ENCODE measurements at places on chromosomes 11 and 22. TPM values are rescaled to one million over a fixed set of nuclear protein-coding genes. Genes with fewer than 3 reads are reported as not detected.

ROBO3 gene
- 10.4 TPM for total RNA-seq

GRCh38 chr11:17673951-17674350 lies 45.4 kb upstream of the MYOD1 start:
- peaks cover 15% of the 10 kb centered on the region for H3K27me3 ChIP-seq
- no peak overlapping the region for H3K27ac ChIP-seq

CCDC81 gene
- total RNA-seq = 0.90 TPM

FAT3 gene
- not detected for total RNA-seq

- H3K4me3 ChIP-seq = no peak overlapping the region
- no peaks in the 10 kb centered on the region for H3K27me3 ChIP-seq
- H3K27ac ChIP-seq = no peak overlapping the region
- no peak for DNase-seq
Measured at GRCh38 chr22:24067587-24068376, 56.7 kb downstream of the CABIN1 start.

DNA sequence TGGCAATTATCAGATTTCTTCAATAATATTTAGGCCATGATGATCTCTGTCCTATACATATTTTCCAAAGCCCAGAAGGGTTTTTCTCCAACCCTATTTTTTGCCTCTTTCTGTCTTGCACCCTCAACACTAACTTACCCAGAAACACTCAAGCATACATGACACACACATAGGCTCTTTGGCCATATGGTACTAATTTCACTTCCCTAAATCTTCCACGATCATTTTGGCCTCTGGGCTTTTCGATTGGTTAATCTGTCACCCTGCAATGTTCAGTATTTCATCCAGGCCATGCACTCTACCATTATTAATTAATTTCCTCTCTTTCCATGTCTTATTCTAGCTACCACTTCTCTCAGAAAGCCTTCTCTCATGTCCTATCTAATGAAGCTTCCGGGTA lies 59.8 kb downstream of the LUZP2 start:
- no peak for DNase-seq
- no peaks in the 10 kb centered on the region for H3K27me3 ChIP-seq
- no peak overlapping the region for H3K27ac ChIP-seq
- H3K4me3 ChIP-seq = no peak overlapping the region

GRCh38 chr11:65560555-65561418 lies 2.6 kb upstream of the LTBP3 start:
- H3K27me3 ChIP-seq = no peaks in the 10 kb centered on the region
- H3K27ac ChIP-seq = peak overlapping the region; percentile 50
- no peaks in the 10 kb centered on the region for H3K36me3 ChIP-seq
- H3K4me1 ChIP-seq = peaks cover 53% of the 10 kb centered on the region
- DNase-seq = no peak
- H3K4me3 ChIP-seq = peak overlapping the region; percentile 10

DNA sequence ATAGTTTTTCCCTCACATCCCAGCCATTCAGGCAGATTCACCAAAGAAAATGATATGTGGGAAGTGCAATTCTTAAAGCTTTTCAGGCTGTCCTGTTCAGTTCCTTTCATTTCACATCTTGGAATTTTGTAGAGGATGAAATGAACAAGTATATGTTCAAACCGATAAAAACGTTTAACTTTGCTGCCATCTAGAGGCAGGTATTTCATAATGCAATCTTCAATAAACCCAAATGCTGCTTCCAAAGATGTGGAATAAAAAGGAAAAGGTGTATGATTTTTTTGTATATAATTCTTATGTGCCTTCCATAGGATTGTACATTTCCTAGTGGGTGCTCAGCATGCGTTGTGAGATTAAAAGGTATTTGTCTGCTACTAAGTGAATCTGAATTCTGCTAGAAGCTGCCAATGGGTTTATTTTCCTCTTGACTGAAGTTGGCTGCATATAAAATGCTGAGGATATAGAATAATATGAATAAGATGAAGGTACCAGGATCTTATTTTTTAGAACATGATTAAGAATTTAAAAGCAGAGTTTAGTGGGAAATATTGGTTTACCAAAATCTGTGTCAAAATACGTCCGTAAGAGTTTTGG lies 199.3 kb downstream of the PGR start:
- DNase-seq = no peak
- no peaks in the 10 kb centered on the region for H3K27me3 ChIP-seq
- H3K27ac ChIP-seq = no peak overlapping the region
- no peak overlapping the region for H3K4me3 ChIP-seq
- H3K36me3 ChIP-seq = no peaks in the 10 kb centered on the region

DPP3 gene
- 89.7 TPM for total RNA-seq

GRCh38 chr11:44659641-44660040 lies 67.1 kb upstream of the TSPAN18 start:
- H3K36me3 ChIP-seq = no peaks in the 10 kb centered on the region
- no peak for DNase-seq
- peaks cover 21% of the 10 kb centered on the region for H3K4me1 ChIP-seq
- no peaks in the 10 kb centered on the region for H3K27me3 ChIP-seq
- H3K4me3 ChIP-seq = no peak overlapping the region

DNA sequence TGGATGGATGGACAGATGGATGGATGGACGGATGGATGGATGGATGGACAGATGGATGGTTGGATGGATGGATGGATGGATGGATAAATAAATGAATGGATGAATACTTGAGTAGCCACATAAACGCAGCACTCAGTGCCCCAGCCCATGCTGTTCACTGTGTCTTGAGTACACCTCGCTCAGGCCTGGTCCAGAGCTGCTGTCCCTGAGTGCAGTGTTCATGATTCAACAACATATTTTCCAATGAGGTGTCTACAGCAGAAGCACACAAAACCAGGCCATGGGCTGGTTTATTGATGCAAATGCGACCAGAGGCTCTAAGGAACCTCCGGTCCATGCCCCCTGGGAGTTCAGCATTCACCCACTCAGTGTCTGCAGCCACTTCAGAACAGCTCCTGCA lies 584.3 kb downstream of the BRD1 start:
- H3K36me3 ChIP-seq = no peaks in the 10 kb centered on the region
- no peak overlapping the region for H3K27ac ChIP-seq
- H3K4me3 ChIP-seq = no peak overlapping the region
- no peaks in the 10 kb centered on the region for H3K4me1 ChIP-seq

SLC22A6 gene
- not detected for total RNA-seq

DNA sequence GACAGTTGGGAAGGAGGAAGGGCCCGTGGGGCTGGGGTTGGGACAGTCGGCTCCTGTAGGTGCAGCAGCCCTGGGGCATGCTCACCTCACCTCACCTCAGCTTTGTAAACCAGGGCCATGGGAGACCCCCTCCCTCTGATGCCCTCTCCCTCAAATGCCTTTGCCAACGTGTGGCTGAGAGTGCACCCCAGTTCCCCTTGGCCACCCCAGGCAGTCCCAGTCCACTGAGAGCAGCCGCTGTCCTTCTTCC lies 4.2 kb upstream of the NEAT1 start:
- peaks cover 8% of the 10 kb centered on the region for H3K27me3 ChIP-seq

GRCh38 chr11:76207642-76208401 lies 1.5 kb upstream of the WNT11 start:
- H3K27ac ChIP-seq = no peak overlapping the region
- H3K27me3 ChIP-seq = peaks cover 51% of the 10 kb centered on the region
- no peaks in the 10 kb centered on the region for H3K36me3 ChIP-seq
- peaks cover 14% of the 10 kb centered on the region for H3K4me1 ChIP-seq
- H3K4me3 ChIP-seq = peak overlapping the region; percentile 66

GRCh38 chr11:120546312-120547205 lies 35.0 kb downstream of the GRIK4 start:
- DNase-seq = no peak
- no peak overlapping the region for H3K27ac ChIP-seq
- H3K4me1 ChIP-seq = no peaks in the 10 kb centered on the region
- H3K4me3 ChIP-seq = no peak overlapping the region
- H3K27me3 ChIP-seq = peaks cover 14% of the 10 kb centered on the region

GRCh38 chr11:69442807-69443137 lies 38.7 kb upstream of the LINC01488 start:
- no peak overlapping the region for H3K4me3 ChIP-seq
- no peak for DNase-seq
- H3K27me3 ChIP-seq = peaks cover 19% of the 10 kb centered on the region
- no peak overlapping the region for H3K27ac ChIP-seq

DEUP1 gene
- not detected for total RNA-seq

DNA sequence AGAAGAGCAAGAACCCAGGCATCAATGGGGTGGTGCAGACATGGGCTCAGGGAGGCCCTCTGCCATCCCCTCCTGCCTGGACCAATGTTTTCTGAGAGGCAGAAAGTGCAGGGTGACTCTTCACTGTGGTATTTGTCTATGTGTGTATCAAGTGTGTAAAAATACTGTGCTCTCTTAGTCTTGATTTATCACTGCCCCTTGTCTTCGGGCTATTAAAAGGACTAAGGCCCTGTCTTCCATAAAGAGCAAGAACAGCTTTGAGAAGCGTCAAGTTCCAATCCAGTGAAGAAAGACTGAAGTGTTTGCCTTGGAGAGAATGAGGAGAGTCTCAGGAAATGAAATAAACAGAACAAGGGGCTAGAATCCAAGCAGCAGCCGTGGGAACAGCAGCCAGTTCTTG lies 14.4 kb downstream of the PRSS23 start:
- H3K27ac ChIP-seq = no peak overlapping the region
- no peak for DNase-seq
- no peak overlapping the region for H3K4me3 ChIP-seq
- H3K27me3 ChIP-seq = peaks cover 18% of the 10 kb centered on the region
- H3K4me1 ChIP-seq = peaks cover 2% of the 10 kb centered on the region

- H3K36me3 ChIP-seq = no peaks in the 10 kb centered on the region
- DNase-seq = no peak
- H3K27ac ChIP-seq = no peak overlapping the region
- H3K4me1 ChIP-seq = no peaks in the 10 kb centered on the region
Measured at GRCh38 chr11:9022961-9023680, 19.3 kb upstream of the NRIP3 start.

DNA sequence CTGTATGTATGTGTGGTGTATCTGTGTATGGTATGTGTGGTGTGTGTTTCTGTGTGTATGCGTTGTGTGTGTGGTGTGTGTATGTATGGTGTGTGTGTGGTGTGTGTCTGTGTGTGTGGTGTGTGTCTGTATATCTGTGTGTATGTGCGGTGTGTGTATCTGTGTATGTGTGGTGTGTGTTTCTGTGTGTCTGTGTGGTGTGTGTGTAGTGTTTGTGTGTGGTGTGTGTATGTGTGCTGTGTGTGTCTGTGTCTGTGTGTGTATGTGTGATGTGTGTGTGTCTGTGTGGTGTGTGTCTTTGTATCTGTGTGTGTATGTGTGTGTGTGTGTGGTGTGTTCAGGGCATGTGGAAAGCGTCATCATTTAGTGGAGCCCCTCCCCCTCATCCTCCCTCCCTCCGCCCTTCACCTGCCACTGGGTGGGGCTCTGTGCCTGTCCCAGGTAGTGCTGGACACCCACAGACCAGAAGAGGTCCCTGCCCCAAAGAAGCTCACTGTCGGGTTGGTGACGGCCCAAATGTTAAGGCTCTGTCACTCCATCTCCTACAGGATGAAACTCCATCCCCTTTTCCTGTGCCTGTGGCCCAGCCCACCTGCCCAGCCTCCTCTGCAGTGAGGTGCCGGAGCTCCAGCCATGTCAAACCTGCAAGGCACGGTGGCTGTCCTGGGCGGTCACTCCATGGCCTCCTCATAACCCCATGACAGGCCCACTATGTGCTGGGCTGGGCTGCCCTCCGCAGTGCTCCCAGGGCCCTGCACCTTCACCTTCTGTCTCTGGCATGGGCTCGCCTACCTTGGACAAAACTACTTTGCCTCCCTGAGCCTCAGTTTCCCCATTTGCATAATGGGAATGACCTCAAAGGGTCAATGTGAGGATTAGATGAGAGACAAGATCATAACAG lies 23.4 kb upstream of the SHISAL1 start:
- no peak overlapping the region for H3K27ac ChIP-seq
- peaks cover 11% of the 10 kb centered on the region for H3K27me3 ChIP-seq
- H3K36me3 ChIP-seq = no peaks in the 10 kb centered on the region

DCHS1 gene
- 0.90 TPM for total RNA-seq

GRCh38 chr22:23557467-23557866 lies 22.6 kb downstream of the IGLL1 start:
- H3K27ac ChIP-seq = no peak overlapping the region
- H3K36me3 ChIP-seq = no peaks in the 10 kb centered on the region
- no peaks in the 10 kb centered on the region for H3K4me1 ChIP-seq
- H3K27me3 ChIP-seq = peaks cover 5% of the 10 kb centered on the region
- DNase-seq = no peak

CTSW gene
- total RNA-seq = 13.2 TPM

PVALB gene
- not detected for total RNA-seq

DNA sequence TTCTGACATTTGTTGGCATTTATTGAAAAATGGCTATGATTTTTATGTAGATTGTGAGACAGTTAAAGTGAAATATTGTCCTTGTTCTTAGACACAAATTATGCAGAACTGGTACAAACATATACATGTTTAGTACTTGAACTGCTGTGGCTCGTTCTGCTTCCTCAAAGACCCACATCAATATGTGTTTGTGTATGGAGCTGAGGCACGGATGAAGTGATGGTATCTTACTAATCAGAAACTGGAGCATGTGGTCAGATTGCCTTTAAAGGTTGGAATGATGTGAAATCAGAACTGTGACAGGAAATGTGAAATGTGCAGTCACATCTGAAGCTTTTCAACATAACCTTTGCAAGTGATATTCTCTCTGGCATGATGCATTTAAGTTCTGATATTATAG lies 130.4 kb downstream of the NAV2 start:
- no peaks in the 10 kb centered on the region for H3K27me3 ChIP-seq
- no peak overlapping the region for H3K4me3 ChIP-seq
- no peak overlapping the region for H3K27ac ChIP-seq
- H3K36me3 ChIP-seq = no peaks in the 10 kb centered on the region
- H3K4me1 ChIP-seq = no peaks in the 10 kb centered on the region

DNA sequence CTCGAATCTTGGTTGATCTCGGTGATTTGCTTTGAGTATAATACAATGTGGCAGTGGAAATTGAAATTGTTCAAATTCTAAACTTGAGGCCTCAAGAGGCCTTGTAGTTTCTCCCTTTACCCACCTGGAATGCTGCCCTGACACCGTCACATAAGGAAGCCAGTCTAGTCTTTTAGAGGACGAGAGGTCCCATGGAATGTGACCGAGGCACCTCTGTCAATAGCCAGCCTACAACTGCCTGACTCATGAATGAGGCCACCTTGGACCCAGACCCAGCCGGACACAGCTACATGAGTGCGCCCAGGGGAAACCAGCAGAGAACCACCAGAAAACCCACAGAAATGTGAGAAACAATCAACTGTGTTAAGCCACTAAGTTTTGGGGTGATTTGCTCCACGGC lies 52.5 kb downstream of the RPL27A start:
- DNase-seq = no peak
- no peak overlapping the region for H3K4me3 ChIP-seq
- H3K36me3 ChIP-seq = no peaks in the 10 kb centered on the region
- H3K4me1 ChIP-seq = no peaks in the 10 kb centered on the region
- H3K27me3 ChIP-seq = no peaks in the 10 kb centered on the region

Measured in activated CD4-positive, alpha-beta memory T cell treated with anti-CD3 and anti-CD28 coated beads for 36 hours (primary cell).